Stimulated activated CD4-positive, alpha-beta T cell treated with anti-CD3 and anti-CD28 coated beads, Interleukin-2, amount 100 ng/mL, for 24 hours (primary cell): ENCODE measurements at places on chromosomes 12 and 14.

GRCh38 chr14:98458702-98459101 lies 813.3 kb downstream of the BCL11B start:
- no peak for DNase-seq

GRCh38 chr12:7989827-7990491 lies 42.6 kb upstream of the FOXJ2 start:
- peak; percentile 70 for DNase-seq

- DNase-seq, result no peak
Measured at GRCh38 chr12:123390498-123391426, 6.8 kb downstream of the KMT5A start.

GRCh38 chr14:76904100-76904739 lies 78.0 kb downstream of the LRRC74A start:
- no peak for DNase-seq

GRCh38 chr12:92404921-92405320 lies 259.3 kb upstream of the BTG1 start:
- DNase-seq, result no peak

DNA sequence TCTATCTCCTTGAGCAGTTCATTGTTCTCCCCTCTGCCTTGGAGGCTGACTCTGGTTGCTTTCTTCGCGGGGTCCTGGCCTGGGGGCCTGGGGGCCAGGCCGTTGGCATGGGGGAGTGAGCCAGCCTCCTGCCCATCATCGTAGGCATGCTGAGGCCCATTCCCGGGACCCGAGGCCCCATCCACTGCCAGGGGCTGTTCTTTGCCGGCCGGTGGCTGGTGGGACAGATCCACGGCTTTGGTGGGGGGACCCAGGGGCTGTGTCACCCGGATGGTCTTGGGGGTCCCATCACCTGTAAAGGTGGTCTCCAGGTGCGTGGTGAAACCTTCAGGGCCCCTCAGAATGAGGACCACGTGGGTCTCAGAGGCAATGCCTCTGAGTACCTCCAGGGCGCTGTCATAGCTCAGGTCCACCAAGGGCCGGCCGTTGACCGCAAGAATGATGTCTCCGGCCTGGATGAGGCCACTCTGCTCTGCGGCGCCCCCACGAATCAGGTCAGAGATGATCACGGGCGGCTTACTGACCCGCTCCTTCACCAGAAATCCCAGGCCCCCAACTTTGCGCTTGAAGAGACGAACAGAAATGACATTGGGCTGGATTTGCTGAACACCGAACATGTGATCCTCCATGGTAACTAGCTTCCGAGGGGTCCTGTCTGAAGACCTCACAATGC lies 30.8 kb downstream of the NOS1 start:
- no peak for DNase-seq

DNA sequence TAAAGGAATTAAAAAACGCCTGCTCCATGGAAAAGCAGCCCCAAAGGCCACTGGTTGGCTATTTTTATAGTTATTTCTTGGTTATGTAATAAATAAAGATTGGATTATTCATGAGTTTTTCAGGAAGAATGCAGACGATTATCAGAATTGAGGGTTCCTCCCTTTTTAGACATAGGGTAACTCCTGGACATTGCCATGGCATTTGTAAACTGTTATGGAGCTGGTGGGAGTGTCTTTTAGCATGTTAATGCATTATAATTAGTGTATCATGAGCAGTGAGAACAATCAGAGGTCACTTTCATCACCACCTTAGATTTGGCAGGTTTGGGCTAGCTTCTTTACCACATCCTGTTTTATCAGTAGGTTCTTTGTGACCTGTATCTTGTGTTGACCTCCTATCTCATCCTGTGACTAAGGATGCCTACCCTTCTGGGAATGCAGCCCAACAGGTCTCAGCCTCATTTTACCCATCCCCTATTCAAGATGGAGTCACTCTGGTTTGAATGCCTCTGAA lies 728.7 kb downstream of the GALC start:
- DNase-seq, result no peak
